NCI-H748 treated with DMSO at 0.1 percent for 48 hours (cell line): ENCODE measurements at places on chromosomes 16 and 17.

GRCh38 chr16:53258809-53259208 is 175.5 kb upstream of the RBL2 start:
- DNase-seq: no peak

DNA sequence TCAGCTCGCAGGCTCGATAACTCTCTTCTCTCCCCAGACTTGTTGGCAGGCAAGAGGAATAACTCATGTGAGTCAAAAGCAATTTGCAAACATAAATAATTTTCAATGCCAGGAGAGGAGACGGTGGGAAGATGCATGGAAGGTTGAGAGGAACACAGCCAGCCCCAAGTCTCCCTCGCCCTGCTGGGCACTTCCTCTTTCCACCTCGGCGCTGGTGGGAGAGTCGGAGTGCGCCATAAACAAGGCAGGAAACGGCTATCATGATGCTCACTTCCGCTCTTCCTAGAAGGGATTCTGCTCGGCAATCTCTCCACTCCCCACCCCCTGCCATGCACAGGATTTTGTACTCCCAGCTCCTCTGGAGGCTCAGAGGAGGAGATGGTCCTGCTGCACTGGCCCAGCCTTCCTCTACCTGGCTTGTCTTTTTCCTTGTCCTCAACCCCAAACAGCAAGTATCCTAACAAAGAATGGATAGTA is 13.0 kb downstream of the CBX4 start:
- no peak for DNase-seq

- DNase-seq: no peak
Observed at GRCh38 chr17:48915459-48916282, 7.5 kb downstream of the UBE2Z start.

GRCh38 chr17:35294756-35295155 is 51.9 kb downstream of the SLFN5 start:
- DNase-seq: no peak

DNA sequence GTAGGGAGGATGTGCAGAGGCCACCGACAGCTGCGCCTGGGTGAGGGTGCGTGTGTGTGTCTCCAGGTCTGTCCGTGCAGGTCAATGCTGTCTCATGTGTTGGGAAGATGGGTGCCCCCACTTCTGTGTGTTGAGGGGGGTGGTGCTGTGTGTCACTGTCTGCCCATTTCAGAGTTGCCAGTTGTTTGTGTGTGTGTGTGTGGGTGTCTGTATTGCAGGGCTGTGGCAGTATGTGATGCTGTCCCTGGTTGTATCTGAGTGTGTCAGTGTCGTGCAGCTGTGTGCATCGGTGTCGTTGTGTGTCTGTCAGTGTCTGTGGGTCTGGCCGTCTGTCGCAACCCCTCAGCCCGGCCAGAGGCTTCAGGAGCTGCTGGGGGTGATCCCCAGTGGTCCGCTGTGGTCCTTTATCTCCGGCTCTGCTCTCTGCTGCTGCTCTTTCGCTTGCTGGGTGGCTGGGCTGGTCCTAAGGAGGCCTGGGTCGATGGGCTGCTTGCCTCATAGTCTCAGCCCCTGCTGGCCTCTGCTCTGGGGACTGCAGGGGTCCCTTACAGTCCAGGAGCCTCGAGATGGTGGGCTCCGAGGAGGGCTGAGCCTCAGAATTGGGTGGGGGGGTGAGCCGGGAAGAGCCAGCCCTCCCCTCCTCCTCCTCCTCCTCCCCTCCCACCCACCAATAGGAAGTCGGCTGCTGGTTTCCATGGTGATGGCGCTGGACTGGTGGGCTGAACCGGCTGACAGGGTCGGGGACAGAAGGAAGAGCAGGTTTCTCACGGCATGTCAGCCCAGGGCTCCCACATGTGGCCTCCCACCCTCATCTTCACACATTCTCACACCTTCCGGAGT is at the start of gene TSPOAP1:
Gene TSPOAP1 (minus strand): TSS at position 601 of the 840 bp plus-strand sequence. CDS start 875 bp downstream, outside the sequence.
- no peak for DNase-seq

DNA sequence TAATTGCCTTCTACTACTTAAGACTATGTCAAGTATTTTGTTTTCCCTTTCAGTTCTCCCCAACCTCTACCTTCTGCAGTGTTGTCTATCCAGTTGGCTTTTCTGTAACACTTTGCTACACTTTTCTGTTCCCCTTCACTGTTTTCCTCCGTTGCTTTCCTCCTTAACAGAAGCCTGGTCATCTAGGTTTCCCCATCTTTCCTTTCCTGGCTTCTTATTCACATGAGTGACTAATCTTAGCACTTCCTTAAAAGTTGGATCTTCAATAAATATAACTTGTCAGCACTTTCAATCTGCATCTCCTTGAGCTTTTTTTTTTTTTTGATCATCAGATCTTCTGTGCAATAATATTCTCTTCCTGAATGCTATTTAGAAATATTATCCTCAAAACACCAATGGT is 2.8 kb upstream of the SLFN11 start:
- DNase-seq: no peak

GRCh38 chr16:47777220-47777619 is 316.1 kb downstream of the PHKB start:
- no peak for DNase-seq

GRCh38 chr16:22120440-22120839 is 28.1 kb downstream of the VWA3A start:
- no peak for DNase-seq

GRCh38 chr17:50280068-50280467 is 5.8 kb downstream of the TMEM92 start:
- no peak for DNase-seq

DNA sequence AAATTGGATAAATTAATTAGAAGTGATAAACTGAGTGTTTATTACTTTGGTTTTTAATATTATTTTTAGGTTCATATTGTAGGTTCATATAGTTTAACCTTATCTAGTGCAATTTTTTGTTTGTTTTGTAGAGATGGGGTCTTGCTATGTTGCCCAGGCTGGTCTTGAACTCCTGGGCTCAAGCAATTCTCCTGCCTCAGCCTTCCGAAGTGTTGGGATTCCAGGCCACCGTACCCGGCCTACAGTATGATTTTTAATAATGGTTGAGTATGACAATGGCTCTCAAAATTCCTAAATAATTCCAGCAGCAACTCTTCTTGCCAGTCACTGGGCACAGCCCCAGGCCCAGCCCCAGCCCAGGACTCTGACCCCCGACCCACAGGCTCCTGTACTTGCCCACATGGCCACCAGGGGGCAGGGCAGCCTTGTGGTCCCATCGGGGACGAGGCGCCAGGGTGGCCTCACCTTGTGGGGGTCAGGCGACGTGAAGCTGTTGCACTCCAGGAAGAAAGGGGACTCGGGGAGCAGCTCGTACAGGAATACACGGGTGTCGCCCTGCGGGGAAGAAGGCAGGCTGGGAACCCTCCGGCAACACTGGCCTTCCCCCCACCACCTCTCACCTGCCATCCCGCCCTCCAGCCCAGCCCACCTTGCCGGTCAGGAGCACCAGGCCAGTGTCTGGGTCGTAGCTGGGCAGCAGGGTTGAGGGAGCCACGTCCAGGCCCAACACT is 7.9 kb upstream of the PAM16 start:
- DNase-seq: no peak

GRCh38 chr17:28950752-28951427 is 428 bp downstream of the PHF12 start:
- no peak for DNase-seq

- no peak for DNase-seq
Observed at GRCh38 chr16:87971933-87972332, 20.7 kb downstream of the BANP start.

DNA sequence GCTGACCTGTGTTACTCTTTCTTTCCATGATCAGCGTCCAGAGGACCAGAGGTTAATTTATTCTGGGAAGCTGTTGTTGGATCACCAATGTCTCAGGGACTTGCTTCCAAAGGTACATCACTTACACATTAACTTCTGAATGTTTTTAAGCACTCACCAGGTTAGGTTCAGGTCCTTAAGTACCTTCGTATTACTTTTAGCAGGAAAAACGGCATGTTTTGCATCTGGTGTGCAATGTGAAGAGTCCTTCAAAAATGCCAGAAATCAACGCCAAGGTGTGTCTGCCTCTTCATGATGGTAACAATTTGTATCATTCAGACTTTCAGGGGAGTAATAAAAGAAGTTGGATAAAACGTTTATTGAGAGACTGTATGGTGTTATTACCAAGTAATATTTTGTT is 3.3 kb downstream of the HERPUD1 start:
- no peak for DNase-seq

GRCh38 chr16:87406495-87407088 is 14.5 kb downstream of the MAP1LC3B start:
- DNase-seq: no peak

- DNase-seq: no peak
Observed at GRCh38 chr16:86480444-86480843, 29.9 kb upstream of the FOXF1 start.

DNA sequence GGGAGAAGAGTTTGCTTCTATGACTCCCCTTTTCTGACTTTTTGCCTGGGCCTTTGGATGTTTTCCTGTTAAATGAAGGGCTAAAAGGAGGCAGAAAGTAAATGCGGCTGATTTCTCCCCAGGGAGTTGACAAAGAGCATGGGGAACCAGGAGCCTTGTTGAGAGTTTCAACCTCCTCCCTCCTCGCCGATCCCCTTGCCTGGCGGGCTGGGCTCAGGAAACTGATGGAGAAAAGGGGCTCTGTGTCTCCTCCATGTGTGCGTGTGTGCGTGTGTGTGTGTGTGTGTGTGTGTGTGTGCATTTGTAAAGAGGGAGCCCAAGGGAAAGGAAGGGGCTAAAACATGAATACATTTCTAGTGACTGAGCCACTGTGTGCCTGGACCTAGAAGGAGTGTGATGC is 94.5 kb downstream of the ZDHHC7 start:
- no peak for DNase-seq
